ENCODE measurements at places on chromosomes 11 and 22. TPM values are rescaled to one million over a fixed set of nuclear protein-coding genes. Genes with fewer than 3 reads are reported as not detected.

KCTD17 gene
- polyA plus RNA-seq = 13.2 TPM

IFITM10 gene
- not detected for polyA plus RNA-seq

PARVB gene
- polyA plus RNA-seq = 5.0 TPM

OR52E5 gene
- not detected for polyA plus RNA-seq

CELF1 gene
- 45.6 TPM for polyA plus RNA-seq

KRTAP5-7 gene
- polyA plus RNA-seq = not detected

MMP1 gene
- not detected for polyA plus RNA-seq

OR4C3 gene
- polyA plus RNA-seq = not detected

CFAP300 gene
- polyA plus RNA-seq = not detected

UBQLNL gene
- polyA plus RNA-seq = not detected

ZNF280B gene
- polyA plus RNA-seq = 2.0 TPM

ZNF215 gene
- not detected for polyA plus RNA-seq

NPAS4 gene
- polyA plus RNA-seq = not detected

MAJIN gene
- polyA plus RNA-seq = not detected

OR8D1 gene
- not detected for polyA plus RNA-seq

BACE1-AS gene
- polyA plus RNA-seq = 3.8 TPM

FGF19 gene
- not detected for polyA plus RNA-seq

PANX2 gene
- not detected for polyA plus RNA-seq

SLCO2B1 gene
- polyA plus RNA-seq = not detected

RNF215 gene
- polyA plus RNA-seq = 0.29 TPM

SCARF2 gene
- 1.1 TPM for polyA plus RNA-seq

GLYAT gene
- not detected for polyA plus RNA-seq

ARHGAP1 gene
- 39.0 TPM for polyA plus RNA-seq

RFPL2 gene
- 3.6 TPM for polyA plus RNA-seq

MAPK8IP2 gene
- not detected for polyA plus RNA-seq

CLCF1 gene
- polyA plus RNA-seq = 0.45 TPM

PARVG gene
- 53.0 TPM for polyA plus RNA-seq

PLAAT2 gene
- polyA plus RNA-seq = not detected

PPME1 gene
- 21.6 TPM for polyA plus RNA-seq

LAYN gene
- polyA plus RNA-seq = not detected

CNGA4 gene
- polyA plus RNA-seq = not detected

SNRPD3 gene
- 102 TPM for polyA plus RNA-seq

Data from CD4-positive, alpha-beta memory T cell (primary cell).